Stimulated activated CD8-positive, alpha-beta memory T cell treated with anti-CD3 and anti-CD28 coated beads, Interleukin-4, amount 100 ng/mL, for 4 hours (primary cell): ENCODE measurements at places on chromosomes 7 and 10.

DNA sequence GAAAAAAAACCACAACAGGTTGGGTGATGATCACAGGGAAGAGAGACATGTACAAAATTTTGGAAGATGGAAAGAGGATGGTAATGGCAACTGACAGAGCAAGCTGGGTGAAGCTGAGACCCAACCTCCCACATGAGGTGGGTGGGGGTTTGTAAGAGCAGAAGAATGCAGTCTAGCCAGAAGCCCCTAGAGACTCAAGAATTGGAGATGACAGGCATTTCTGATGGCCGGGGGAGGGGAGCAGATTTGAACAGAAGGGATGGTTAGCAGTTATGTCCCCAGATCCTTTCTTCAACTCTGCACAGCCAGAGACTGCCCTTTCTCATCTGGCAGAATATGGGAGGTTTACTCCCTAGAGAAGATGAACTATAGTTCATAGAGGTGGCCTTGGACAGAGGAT, 208.0 kb downstream of the GALNT17 start:
- DNase-seq: no peak

DNA sequence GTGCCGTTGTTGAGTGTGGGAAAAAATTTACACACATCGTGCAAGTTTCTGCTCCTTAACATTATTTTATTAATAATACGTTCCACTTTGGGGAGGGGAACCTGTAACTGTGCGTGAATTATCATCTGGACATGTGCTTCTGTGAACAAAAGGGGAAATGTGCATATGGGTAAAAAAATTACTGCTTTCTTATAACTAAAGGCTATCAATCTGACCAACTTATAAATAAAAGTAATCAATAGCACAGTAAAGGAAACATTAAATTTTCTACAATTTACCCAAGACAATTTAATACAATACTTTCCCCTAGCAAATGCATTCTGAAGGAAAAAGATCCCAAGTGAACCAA, 4.5 kb downstream of the TWIST1 start:
- DNase-seq: no peak

DNA sequence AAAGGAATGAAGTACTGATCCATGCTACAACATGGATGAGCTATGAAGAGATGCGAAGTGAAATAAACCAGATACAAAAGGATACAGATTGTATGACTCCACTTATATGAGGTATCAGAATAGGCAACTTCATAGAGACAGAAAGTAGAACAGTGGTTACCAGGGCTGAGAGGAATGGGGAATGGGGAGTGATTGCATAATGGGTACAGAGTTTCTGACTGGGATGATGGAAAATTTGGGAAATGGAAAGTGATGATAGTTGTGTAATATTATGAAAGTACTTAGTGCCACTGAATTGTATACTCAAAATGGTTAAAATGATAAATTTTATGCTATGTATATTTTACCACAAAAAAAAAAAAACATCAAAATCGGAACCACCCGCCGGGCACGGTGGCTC, 3.9 kb downstream of the ATXN7L1 start:
- no peak for DNase-seq

GRCh38 chr7:38886265-38886664, 22.7 kb downstream of the VPS41 start:
- DNase-seq: no peak

DNA sequence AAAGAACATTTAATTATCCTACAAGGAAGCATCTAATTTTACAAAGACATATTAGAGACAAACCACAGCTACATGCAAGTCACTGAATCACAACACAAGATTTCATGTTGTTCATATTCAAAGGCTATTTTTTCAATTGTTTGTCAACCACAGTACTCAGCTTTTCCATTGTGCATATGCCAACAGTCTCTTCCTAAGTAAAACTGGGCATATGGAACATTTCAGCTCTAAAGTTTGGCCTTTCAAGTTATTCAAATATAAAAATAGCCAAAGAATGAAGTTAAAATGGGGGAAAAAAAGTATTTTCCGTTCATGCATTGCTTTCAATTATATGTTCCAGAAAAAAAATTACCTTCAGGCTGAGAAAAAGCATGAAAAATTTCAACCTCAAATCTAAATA, 537.9 kb downstream of the PLXDC2 start:
- DNase-seq: no peak

GRCh38 chr7:96778263-96778662, 68.6 kb upstream of the SEM1 start:
- no peak for DNase-seq

DNA sequence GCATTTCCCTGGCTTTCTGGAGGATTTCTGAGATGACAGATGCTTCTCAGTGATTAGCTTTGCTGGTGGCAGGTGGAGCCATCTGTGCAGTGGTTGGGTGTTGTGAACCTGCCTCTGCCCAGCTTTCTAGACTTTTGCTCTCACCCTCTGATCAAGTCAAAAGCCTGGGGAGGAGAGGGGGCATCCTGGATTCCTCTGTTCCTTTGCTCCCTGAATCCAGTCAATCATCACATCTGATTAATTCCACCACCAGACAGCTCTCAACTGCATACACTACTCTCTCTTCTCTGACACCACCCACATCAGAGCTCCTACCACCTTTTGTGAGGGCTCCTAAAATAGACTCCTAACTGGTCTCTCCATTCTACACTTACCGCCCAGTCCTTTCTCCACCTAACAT, 283.5 kb downstream of the WDR11 start:
- DNase-seq: no peak

DNA sequence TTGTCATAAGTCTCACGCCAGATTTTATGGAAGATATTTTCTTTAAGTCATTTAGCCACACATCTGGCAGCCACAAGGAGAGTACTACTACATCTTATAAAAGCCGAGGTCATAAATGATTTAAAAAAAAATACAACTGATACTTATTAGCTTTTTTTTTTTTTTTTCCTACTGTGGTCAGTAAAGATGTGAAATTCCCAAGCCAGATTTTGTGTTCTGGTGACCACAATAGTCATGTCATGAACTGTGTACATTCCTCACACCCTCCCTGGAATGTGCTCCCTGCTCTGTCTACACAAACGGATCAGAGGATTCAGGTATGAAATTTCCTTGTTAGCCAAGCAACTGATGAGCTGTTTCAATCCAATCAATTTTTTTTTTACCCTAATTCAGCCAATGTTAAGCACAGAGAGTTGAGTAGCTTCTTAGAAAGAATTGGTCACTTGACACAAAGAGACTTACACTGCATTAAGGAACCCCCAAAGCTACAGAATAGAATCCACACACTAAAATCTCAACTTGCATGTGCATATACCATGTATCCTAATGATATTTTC, 54.7 kb downstream of the CHRM2 start:
- DNase-seq: no peak

GRCh38 chr10:13634207-13634606, 47.4 kb downstream of the PRPF18 start:
- DNase-seq: no peak

GRCh38 chr10:61128196-61128595, 184.2 kb upstream of the RHOBTB1 start:
- no peak for DNase-seq

- DNase-seq: no peak
Observed at GRCh38 chr7:128176696-128177095, 64.4 kb upstream of the LEP start.

DNA sequence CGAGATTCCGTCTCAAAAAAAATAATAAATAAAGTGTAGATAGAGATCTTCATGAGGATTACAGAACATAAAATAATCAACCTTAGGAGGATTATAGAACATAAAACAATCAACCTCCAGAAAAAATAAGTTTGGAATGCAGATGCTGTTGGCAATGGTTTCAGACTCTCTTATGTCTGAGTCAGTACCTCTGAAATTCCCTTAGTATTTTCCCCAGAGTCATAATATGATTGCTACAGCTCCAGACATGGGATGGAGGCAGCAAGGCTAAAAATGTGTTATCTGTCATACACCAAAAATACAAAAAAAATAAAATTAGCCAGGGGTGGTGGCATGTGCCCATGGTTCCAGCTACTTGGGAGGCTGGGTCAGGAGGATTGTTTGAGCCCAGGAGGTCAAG, 22.2 kb downstream of the CADPS2 start:
- DNase-seq: no peak
